Large intestine (tissue), 12 donors: ENCODE measurements at places on chromosomes 6 and 20. TPM values are rescaled to one million over a fixed set of nuclear protein-coding genes. Genes with fewer than 3 reads are reported as not detected.

PPDPF gene
- polyA plus RNA-seq: 234 TPM

SLC24A3 gene
- 9.9 TPM for polyA plus RNA-seq

GLO1 gene
- polyA plus RNA-seq: 86.9 TPM

GRCh38 chr20:33445881-33446625 is 2.5 kb upstream of the SNTA1 start:
- no peaks in the 10 kb centered on the region for H3K36me3 ChIP-seq
- H3K27ac ChIP-seq: no peak overlapping the region
- peaks cover 17% of the 10 kb centered on the region for H3K4me1 ChIP-seq
- DNase-seq: no peak
- H3K4me3 ChIP-seq: no peak overlapping the region

DNA sequence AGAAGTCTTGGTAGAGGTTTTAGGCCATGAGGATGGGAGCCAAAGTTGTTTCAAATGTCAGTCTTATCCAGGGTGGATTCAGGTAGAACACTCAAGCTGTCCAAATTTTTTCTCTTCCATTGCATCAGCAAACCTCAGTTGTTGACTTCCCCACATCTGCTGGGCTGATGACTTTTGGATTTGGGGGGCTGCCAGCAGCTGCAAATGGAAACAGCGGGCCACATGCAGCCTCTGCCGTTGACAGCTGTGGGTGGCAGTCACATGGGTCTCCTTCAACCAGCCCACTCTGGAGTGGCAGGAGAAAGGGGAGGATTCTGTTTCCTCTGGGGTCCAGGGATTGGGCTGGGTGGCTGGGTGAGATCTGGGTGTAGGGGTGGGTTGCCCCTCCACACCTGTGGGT is 5.8 kb upstream of the MLN start:
- DNase-seq: peak; percentile 8
- H3K36me3 ChIP-seq: no peaks in the 10 kb centered on the region
- no peak overlapping the region for H3K27ac ChIP-seq
- no peak overlapping the region for H3K4me3 ChIP-seq
- H3K27me3 ChIP-seq: peaks cover 43% of the 10 kb centered on the region

DNA sequence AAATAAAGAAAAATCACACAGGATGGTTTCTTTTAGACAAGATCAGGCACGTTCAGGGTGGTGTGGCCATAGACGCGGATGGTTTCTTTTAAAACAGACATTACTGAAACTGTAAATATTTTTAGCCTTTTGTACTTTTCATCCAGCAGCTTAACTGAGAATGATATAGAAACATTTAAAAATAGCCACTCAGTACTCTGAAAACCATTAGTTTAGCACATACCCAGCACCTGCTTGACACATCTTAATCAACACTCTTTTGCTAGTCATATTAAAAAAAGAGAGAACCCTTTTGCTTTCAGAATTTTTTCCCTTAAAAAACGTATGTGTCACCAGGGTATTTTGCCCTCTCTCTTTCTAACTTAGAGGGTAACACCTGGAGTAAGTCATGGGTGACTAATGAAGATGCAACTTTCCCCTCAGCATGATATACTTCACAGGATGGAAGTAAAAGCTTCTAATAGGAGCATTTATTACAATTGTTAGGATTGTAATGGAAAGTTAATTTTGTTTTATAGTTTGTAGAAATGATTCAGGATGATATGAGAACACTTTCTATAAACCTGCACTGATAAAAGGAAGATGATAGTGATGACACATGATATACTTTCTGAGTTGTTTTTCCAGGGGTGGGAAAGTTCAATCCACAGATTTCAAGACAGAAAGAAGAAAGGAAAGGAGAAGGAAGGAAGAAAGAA is 45.2 kb downstream of the BACH2 start:
- H3K36me3 ChIP-seq: no peaks in the 10 kb centered on the region
- no peaks in the 10 kb centered on the region for H3K4me1 ChIP-seq
- DNase-seq: no peak
- H3K27me3 ChIP-seq: no peaks in the 10 kb centered on the region

GRCh38 chr20:47795214-47795907 is 10.1 kb upstream of the SULF2 start:
- no peak overlapping the region for H3K4me3 ChIP-seq
- no peaks in the 10 kb centered on the region for H3K4me1 ChIP-seq
- no peaks in the 10 kb centered on the region for H3K27me3 ChIP-seq
- no peak overlapping the region for H3K27ac ChIP-seq
- H3K36me3 ChIP-seq: no peaks in the 10 kb centered on the region
- DNase-seq: no peak

DNA sequence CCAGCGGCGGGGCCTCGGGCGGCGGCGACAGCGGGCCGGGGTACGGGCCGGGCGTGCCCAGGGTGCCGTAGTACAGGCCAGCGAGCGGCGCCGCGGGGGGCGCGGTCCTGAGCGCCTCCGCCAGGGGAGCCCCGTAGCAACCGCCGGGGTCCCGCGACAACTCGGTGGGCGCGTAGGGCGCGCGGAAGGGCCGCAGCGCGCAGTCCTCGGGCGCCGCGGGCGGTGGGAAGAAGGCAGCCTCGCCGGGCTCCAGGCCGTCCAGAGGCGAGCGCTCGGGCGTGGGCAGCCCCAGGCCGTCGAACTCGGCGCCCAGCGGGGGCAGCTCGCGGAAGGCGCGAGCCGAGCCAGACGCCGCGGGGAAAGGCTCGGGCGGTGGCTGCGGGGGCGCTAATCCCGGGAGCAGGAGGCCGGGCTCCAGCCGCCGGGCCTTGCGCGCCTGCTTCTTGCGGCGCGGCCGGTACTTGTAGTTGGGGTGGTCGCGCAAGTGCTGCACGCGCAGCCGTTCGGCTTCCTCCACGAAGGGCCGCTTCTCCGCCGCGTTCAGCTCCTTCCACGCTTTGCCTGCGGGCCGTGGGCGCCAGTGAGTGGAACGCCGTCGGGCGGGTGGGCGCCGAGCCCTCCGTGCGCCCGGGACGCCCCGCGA is 916 bp downstream of the SOX18 start:
- H3K4me3 ChIP-seq: no peak overlapping the region
- no peak for DNase-seq
- no peak overlapping the region for H3K27ac ChIP-seq
- H3K4me1 ChIP-seq: no peaks in the 10 kb centered on the region
- H3K36me3 ChIP-seq: no peaks in the 10 kb centered on the region
- peaks cover 85% of the 10 kb centered on the region for H3K27me3 ChIP-seq

DNA sequence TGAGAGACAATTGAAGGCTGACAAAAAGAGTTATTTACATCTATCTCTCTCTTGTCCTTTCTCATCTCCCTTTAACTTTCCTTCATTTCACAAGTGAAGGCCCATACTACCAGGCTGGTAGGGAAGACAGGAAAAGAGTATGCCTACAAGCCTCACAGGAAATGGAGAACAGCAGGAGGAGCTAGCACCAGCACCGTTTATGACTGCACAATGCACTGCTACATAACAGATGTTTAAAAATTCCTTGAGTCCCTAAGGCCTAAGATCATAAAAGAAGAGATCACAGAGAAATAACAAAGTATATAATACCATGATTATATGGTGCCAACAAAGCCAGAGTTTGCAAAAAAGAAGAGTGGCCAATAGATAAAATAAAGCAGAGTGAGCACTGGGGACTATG is 194.8 kb downstream of the UNC5CL start:
- H3K27ac ChIP-seq: no peak overlapping the region
- no peaks in the 10 kb centered on the region for H3K4me1 ChIP-seq
- H3K36me3 ChIP-seq: no peaks in the 10 kb centered on the region
- no peak overlapping the region for H3K4me3 ChIP-seq

- H3K36me3 ChIP-seq: no peaks in the 10 kb centered on the region
- DNase-seq: peak; percentile 69
- H3K27me3 ChIP-seq: peaks cover 4% of the 10 kb centered on the region
- H3K4me3 ChIP-seq: peak overlapping the region; percentile 98
Observed at GRCh38 chr6:36028088-36028876, 674 bp downstream of the MAPK14 start.
